ENCODE measurements at places on chromosomes 4 and X.

DNA sequence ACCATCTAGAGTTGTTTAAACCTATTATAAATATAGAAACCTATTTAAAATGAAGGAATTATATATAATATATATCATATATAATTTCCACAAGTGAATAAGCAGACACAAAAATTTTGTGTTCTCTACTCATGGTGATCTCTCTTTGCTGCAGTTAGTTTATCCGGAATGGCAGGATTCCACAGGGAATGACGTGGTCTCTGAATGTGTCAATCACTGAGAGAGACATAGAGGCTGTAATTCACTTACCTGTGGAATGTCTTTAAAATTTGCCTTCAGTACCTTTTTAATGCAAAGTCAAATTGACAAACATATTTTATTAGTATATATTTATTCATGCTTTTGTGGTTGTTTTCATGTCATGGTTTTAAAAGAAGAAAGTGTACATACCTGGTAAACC is 669.3 kb downstream of the NLGN4X start:
- no peak for DNase-seq

- peak; percentile 81 for DNase-seq
These were observed 91.5 kb downstream of the COX18 start for GRCh38 chr4:72977936-72978485.

GRCh38 chrX:46715530-46715929 is 43.4 kb downstream of the SLC9A7 start:
- DNase-seq, result no peak

DNA sequence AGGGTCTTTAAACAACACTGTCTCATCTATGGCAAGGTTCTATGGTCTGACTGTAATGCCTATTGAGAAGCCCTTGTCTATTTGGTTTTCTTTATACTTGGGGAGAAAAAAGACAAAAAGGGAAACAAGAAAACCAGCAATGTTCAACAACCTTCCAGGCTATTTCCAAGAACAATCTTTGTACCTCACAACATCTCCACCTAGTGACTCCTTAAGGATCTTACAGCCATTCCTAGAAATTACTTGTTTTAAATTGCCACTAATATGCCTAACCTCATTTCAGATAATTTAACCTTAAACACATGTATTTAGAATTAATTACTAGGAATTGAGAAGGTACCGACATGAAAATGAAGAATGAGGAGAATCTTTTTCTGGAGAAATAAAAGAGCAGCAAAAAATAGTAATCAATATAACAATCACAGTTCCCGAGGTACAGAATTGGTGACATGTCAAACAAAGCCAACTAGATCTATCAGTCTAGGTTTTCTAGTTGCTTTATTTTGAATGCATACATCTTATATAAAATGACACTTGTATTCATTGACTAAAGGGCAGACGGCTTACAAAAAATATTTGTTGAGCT is 1.6 kb upstream of the RBM46 start:
- peak; percentile 17 for DNase-seq

DNA sequence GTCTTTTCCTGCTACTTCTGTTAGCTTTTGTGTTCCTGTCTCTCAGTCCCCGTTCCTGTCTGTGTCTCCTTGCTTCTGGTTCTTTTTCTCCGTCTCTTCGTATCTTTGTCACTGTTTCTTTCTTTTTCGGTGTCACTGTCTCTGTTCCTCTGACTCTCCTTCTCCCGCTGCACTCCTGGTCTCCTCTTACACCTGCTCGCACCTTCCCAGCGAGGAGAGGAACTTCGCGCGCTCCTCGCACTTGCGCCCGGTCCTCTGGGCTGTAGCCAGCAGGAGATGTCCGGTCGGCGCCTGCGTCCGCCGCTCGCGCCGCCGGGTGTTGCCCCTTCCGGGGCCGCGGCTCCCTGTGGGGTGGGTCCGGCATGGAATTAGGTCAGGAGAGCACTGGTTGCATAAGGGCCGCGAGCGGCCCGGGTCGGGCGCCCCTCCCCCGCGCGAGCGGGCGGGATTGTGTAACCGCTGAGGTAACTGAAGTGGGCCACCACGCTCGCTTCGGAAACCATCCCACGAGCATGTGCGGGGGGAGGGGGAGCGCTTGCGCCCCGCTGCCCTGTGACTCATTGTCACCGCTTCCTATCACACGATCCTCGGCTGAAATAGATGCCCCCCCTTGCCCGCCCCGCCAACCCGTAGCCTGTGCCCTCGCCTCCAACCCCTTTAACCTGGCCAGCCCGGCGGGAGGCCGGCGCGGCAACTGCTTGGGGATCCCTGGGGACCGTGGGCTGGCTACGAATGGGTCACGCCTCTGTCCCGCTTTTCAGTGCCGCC is 1.6 kb downstream of the LONRF3 start:
- no peak for DNase-seq

- DNase-seq, result peak; percentile 30
These were observed 19.6 kb downstream of the MND1 start for GRCh38 chr4:153364061-153364460.

DNA sequence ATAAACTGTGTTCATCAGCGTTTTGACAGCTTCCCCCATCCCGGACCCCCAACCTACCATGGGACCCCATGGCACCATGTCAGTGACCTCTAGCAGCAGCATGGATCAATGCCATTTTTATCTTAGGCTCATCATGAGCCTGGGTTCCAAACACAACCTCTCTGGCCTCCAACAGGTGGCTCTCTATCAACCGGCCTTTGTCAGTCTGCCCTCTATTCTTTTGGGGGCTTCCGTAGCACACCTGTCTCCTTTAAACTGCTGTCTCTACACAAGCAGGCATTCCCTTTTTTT is 721 bp upstream of the TMEM150C start:
- no peak for DNase-seq

DNA sequence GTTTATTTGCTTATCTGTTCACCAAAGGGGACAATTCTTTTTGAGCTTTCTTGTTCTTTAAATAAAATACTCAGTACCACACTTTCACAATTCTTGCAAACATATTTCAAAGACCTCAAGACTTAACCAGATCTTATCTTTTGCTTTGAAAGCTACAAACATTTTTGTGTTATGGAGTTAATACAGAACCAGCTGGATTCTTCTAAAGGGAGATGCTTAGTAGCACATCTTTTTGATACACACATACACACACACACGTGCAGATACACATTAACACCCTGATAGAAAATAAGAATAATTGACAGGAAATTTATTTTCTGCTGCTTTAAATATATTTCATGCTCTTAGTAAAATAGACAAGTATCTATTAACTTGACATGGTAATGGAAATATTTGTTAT is 379.1 kb downstream of the SH2D1A start:
- no peak for DNase-seq

DNA sequence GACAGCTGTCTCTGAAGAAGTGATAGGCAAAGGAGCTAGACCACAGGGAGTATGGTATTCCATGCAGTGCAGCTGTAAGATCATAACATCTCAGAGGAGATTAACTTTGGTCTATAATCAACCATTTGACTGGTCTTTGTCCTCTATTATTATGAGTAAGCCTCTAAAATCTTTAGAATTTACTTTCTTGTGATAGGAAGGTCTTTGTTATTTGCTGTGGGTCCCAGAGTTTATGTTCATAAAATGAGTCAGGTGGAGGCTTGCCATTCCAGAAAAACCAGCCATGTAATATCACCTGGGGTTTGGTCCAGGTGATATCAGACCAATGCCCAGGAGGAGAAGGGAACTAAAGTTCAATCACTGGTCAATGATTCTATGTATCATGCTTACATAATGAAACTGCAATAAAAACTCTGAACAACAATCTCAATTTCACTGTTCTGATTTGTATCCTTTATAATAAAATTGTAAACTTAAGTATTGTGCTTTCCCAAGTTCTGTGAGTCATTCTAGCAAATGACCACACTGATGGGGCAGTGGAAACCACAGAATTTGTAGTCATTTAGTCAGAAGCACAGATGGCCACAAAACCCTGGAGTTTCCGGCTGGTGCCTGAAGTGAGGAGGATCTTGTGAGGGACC is 239.6 kb upstream of the TRAM1L1 start:
- peak; percentile 97 for DNase-seq

GRCh38 chrX:22666441-22666840 is 333.3 kb upstream of the DDX53 start:
- no peak for DNase-seq

DNA sequence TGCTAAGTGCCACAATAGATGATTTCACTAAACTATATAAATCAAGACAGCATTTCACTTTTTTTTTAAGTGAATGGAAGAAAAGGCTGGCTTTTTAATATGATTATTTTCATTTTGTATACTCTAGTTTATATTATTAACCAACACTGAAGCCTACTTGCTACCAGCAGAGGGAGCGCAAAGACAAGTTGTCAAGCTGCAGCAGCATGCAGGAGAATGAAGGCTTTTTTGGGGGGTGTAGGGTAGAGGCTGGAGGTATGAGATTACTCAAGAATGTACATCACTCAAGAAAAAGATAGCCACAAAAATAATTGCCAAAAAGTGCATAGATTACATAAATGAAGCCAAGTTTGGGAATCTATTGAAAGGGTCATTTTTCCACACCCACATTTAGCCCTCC is 519.5 kb downstream of the FGF13 start:
- no peak for DNase-seq

DNA sequence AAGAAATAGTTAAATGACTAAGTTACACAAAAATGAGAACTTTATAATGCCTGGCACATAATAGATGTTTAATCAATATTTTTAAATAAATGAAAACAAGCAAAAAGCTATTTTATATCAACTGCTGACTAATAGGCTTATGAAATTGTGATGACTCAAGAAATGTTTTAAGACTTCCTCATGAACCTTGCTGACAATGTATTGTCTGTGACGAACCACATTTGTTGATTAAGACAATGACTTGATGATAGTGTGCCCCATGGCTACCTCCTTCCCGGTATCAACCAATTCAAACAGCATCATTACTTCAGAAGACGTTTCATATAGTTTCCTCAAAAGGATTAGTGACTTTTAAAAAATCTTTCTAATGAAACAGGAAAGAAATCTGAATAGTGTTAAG is 7.9 kb downstream of the CXCL6 start:
- peak; percentile 78 for DNase-seq

Data from astrocyte (in vitro differentiated cells and primary cell).